Fibroblast of skin of left biceps (primary cell): ENCODE measurements at places on chromosomes 11 and 22.

DNA sequence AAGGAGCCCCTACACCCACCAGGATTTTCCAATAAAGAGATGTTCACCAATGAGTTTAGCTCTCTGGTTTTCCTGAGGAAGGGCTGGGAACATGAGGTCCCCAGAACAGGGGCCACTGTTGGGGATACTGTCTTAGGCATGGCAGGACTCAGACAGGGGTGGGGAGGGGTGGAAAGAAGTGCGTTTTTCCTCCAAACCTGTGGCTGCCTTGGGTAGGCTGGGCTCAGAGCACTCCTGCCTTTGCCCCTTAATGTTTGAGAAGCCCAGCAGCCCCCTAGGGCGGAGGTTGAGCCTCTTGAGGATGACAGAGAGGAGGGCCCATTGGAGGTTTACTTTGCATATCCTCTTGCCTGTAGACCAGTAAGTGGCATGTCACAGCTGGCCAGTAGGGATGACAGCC is 10.6 kb downstream of the MTFP1 start:
- DNase-seq, result no peak

- DNase-seq, result peak; percentile 46
Measured at GRCh38 chr22:39574779-39575551, 4.4 kb downstream of the CACNA1I start.

- DNase-seq, result no peak
Measured at GRCh38 chr11:27907530-27907929, 200.4 kb downstream of the KIF18A start.

GRCh38 chr11:36365907-36366306 is 69.8 kb downstream of the PRR5L start:
- no peak for DNase-seq

DNA sequence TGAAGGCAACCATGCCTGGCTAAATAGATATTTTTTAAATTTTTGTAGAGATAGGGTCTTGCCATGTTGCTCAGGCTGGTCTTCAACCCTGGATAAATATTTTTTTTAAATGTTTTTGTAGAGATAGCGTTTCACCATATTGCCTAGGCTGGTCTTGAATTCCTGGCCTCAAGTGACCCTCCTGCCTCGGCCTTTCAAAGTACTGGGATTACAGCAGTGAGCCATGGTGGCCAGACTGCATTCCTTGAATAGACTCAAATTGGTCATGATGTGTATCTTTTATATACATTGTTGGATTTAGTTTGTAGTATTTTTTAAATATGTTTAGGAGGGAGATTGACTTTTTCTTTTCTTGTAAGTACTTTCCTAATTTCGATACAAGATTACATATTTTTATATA is 325.7 kb upstream of the C11orf87 start:
- DNase-seq, result no peak

DNA sequence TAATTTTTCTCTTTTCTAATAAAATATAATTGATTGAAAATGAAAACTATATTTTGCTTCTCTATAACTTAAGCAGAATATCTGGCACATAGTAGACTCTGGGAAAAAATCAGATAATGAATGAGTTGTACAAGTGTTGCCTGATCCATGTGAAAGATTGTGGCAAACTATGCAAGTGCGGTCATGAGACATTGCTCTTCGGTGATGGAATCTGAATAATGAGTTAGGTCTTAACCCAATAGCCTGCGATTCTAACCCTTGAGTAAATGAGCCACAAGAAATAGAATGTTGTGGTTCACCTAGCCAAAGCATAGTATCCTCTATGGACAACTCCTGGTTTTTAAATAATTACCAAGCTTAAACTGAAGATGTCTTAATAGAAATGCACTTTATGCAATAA is 333.7 kb upstream of the LUZP2 start:
- DNase-seq, result no peak

- no peak for DNase-seq
Measured at GRCh38 chr11:67006029-67006884, 16.7 kb upstream of the SYT12 start.

DNA sequence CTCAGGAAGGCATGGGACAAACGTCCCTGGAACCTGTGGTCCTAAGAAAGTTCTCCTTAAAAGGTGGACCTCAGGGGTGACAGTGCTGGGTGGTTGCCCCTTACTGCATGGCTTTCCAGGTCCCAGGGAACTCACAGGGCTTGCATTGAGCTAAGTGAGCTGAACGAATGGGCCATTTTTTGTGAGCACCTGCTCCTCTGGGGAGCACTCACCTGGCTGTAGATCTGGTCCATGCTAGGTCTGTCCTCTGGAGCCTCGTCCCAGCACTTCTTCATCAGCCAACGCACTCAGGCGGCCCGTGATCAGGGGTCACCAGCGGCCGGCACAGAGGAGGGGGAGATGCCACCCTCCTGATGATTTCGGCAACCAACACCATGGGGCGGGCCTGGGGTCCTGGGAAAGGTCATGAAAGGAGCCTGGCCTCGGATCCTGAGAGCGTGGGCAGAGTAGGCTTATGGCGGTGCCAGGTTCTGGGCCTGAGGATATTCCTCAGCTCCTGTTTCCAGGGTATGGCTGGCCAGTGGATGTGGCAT is 36.8 kb upstream of the LRRC32 start:
- DNase-seq, result no peak

GRCh38 chr11:4183410-4184057 is 88.9 kb downstream of the RRM1 start:
- no peak for DNase-seq

DNA sequence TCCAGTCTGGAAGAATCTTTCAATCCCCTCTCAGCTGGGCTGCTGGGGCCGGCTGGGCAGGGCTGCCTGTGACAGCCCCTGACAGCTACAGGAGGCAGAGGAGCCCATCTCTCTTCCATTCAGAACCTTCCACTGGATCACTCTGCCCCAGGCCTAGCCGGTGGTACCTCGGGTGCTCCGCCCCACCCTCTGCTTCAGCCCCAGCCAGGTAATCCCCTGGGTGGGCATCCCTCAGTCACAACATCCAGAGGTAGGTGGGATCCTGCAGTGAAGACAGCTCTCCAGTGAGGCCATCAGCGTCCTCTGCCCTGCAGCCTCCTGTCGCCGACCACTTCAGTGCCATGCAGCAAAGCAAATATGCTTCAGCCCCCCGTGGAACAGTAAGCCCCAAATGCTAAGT is 223.7 kb downstream of the DSCAML1 start:
- no peak for DNase-seq

DNA sequence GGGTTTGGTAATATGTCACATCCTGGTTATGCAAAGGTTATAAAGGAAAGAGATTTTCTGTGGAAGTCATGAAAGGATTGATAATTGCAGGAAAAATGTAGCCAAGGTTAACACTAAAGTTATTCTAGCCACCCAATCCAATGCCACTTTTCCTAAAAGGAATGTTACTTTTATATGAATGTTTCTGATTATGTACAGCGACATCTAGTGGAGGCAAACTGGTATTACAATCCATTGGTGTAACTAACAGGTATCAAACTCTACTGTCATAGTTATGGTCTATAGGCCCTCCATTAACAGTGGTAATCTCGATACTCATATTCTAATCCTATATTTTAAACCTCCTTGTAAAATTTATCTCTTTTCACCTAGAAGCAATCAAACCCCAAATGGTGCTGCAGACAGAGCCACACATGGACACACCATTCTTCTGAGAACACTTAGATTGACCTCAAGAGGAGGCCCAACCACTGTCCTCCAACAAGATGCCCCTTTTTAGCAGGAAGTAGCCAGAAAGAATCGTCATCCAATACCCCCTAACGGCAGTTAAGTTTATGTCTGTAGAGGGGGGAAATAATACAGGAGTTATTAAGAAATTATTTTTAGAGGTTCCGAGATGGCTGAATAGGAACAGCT is 74.9 kb upstream of the RAG2 start:
- DNase-seq, result peak; percentile 13

GRCh38 chr22:21589396-21589795 is 21.9 kb downstream of the UBE2L3 start:
- DNase-seq, result no peak

- DNase-seq, result peak; percentile 8
Measured at GRCh38 chr22:49767355-49768062, 60.2 kb downstream of the BRD1 start.

DNA sequence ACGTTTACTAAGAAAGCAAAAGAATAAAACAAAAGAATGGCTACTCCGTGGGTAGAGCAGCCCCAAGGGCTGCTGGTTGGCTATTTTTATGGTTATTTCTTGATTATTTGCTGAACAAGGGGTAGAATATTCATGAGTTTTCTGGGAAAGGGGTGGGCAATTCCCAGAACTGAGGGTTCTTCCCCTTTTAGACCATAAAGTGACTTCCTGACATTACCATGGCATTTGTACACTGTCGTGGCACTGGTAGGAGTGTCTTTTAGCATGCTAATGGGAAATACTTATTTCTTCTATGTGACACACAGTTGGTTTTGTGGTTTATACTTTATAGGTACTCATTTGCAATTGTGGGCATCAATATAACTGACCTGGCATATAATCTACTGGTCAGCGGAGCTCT is 56.3 kb downstream of the SLN start:
- DNase-seq, result no peak

GRCh38 chr22:26767351-26768155 is 110.2 kb downstream of the MIAT start:
- DNase-seq, result no peak

DNA sequence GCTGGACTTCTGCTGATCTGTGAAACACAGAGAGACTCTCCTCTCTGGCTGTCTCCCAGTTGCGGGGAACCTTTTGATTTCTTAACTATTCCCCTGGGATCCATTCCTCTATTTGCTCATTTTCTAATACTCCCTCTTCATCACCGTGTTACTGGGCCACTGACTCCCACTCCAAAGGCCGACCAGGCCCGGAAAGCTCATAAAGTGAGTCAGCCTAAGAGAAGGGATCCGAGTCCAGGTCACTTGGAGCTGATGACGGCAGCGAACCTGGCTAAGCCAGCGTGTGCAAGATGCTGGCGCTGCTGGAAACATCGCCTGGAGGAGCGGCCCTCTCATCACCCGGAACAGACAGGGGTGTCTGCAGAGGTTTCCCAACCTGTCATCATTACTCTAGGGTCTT is 112.8 kb downstream of the FBXO7 start:
- DNase-seq, result no peak

- peak; percentile 17 for DNase-seq
Measured at GRCh38 chr11:41177791-41178190, 281.7 kb downstream of the LRRC4C start.

DNA sequence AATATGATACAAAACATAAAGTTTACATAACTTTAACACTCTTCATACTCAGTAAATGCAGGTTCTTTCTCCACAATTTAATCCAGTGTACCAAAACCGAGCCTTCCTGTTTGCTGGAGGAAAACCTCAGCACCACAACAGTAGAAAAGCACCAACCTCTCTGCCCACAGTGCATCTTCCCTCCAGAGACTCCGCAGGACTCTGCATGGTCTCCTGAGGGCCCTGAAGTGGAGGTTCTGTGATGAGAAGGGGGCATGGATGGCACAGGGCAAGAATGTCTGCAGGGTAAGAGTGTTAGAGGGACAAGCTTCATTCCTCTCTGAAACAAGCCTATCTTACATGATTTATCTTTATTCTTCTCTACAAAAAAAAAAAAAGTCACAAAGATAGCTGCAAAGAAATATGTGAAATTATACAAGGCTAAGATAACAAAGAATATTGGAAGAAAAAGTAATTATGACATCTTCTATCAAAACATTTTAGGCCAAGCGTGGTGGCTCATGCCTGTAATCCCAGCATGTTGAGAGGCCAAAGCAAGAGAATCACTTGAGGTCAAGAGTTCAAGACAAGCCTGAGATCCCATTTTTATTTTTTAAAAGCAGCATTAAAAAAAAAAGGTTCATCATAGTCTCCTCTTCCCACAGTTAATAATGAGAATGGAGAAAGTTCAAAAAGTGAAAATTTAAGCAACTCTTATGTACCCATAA is 102.0 kb downstream of the VPREB1 start:
- DNase-seq, result no peak

DNA sequence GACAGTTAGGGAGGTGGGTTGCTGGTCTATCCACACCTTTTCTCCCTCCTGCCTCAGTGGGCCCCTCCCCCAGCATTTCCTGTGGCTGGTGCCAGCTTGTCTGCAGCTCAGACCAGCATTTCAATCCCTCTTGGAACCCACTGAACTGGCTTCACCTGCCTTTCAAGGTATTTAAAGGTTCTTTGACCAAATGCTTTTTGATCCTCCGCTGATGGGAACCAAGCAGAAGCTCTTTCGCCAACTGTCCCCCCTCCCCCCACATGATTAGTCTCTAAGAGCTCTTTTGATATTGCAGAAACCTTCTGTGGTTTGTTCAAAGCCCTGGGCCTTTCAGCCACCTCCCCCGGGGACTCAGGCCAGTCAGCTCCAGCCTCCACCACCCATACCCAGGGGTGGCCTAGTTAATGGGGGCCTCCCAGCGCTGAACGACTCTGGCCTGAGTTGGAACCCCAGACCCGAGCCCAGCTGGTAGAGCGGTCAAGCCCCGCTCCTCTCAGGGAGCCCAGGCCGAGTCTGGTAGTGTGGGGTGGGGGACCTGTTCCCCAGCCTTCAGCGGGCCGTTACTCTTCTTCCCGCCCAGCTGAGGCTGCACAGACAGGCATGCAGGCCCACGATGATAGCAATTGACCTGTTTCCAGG is 6.0 kb upstream of the SYT7 start:
- no peak for DNase-seq

- no peak for DNase-seq
Measured at GRCh38 chr11:13952221-13952620, 10.3 kb upstream of the SPON1 start.

GRCh38 chr11:123247496-123247799 is 52.4 kb upstream of the CLMP start:
- DNase-seq, result no peak

- peak; percentile 78 for DNase-seq
Measured at GRCh38 chr11:102225689-102226568, 91.4 kb upstream of the BIRC3 start.

DNA sequence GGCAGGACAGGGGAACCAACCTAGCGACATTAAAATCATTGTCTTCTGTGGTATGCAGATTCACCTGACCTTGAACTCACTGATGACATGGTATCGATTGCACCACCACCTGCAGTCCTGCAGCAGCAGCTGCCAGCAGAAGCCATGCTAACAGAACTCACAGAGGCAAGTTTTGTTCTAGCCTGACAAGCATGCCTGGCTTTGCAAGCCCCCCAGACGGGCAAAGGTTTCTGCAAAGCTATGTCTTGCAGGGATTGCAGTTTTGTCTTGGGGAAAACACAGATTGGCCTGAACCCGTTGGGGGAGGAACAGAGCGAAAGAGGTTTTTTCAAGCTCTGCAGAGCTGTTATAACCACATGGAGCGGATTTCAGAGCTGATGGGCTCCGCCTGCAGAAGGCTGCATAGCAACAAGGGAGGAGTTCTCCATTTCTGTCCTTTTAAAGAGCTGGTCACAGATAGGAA is 221.0 kb downstream of the HIPK3 start:
- no peak for DNase-seq

- DNase-seq, result no peak
Measured at GRCh38 chr11:134958870-134959269, 546.8 kb upstream of the B3GAT1 start.

GRCh38 chr22:20524004-20524481 is 16.6 kb downstream of the MED15 start:
- DNase-seq, result no peak

GRCh38 chr11:112255067-112255720 is 5.5 kb downstream of the PLET1 start:
- DNase-seq, result peak; percentile 26
